ENCODE measurements at places on chromosomes 1 and 21.

DNA sequence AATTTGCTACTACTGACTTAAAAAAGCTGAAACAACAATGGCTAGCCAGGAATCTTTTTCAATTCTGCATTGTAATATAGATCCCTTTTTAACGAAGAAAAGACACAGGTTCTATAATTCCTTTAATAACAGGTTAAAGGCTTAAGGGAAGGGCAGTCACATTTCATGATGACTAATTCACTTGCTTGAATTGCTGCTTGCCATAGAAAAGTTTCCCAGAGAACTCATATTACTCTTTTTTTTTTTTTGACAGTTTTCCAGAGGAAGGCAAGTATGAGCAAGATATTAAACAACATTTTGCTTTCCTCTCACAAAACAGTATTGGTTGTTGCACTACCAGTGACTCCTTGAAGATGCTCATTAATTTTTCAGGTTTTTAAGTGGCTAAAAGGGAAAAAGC lies 60.9 kb downstream of the IL23R start:
- no peak for DNase-seq

GRCh38 chr1:27113861-27114260 lies 41.1 kb downstream of the SLC9A1 start:
- no peak for DNase-seq

- no peak for DNase-seq
Measured at GRCh38 chr1:21189421-21189820, 12.7 kb upstream of the EIF4G3 start.

DNA sequence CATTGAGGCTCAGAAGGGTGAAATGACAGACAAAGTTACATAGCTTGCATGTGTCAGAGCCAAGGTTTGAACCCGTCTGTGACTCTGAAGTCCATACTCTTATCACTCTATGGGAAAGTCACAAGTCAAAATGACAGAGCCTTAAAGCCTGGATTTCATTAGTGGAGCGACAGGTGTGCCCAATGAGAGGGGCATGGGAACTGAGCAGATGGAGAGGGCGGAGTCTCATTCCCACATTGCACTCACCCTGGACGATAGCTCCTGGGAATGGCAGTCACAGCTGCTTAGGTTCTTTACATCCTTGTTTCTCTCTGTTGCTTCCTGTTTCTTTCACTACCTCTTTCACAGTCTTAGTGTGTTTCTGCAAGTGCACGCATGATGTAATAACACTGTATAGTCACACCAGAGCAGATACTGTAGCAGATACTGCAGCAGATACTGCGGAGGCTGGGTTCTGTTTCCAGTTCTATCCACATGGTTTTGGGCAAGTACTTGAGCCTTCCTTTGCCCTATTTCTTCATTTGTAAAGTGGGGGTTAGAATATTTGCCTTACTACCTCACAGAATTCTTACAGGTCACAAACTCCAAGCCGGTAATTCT lies 127.2 kb downstream of the ZSCAN20 start:
- DNase-seq, result no peak

DNA sequence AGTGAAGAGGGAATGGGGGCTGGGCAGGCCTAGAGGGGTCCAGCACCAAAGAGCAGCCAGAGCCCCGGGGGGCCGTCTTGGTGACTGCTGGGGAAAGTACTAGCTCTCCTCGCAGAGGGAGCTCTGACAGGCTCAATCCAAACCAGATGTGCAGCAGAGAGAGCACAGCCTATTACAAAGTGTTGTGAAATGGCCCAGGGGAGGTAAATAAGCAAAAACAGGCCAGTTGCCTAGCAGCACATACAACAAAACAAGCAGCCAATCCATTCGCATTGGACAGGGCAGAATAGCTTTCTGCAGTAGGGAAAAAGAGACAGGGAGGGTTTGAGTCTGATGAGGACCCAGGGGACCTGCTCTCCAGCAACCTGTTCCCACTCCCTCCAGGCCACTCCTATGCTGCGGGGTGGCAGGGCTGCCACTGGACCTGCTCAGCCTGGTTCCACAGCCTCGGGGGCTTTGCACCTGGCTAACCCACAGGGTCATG lies 239.6 kb upstream of the FGGY start:
- DNase-seq, result no peak

GRCh38 chr1:168372861-168373371 lies 92.2 kb downstream of the TBX19 start:
- no peak for DNase-seq

GRCh38 chr1:212950243-212951125 lies at the start of gene VASH2:
TSS of gene VASH2 (plus strand) at chr1:212950541. CDS start at chr1:212951543, 1,002 bp downstream.
- DNase-seq, result peak; percentile 90

DNA sequence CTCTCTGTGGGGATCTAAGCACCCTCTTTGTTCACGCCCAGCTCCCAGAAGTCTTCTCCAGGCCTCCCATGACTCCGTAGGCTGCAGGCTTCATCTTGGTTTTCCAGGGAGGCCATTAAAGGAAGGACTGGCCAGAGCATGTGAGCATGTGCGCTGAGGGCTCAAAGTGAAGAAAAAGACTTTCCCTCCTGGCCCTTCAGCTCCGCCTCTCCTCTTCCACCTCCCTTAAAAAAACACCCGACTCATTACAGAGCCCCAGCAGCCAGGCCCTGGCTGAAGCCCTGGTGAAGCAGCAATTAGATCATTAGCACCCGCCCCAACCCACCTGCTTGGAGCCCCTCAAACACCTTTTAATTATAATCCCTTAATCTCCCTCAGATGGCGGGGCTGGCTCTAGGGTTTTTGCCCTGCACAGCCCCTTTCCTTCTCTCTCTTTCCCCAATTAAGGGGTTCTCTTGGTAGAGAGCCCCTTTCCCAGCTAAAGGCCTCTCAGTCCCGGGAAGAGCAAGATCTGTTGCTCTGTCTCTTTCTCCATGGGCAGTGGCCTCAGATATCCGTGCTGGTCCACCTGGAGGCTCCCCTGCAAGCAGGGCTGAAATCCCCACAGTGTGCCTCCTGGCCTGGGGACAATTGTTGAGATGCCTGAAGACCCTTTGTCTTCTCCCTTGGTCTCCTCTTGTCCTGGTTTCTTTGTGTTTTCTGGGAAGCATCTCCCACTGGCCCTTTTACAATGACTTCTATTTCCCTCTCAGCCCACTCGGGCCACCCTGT lies 30.5 kb downstream of the RHBG start:
- no peak for DNase-seq

GRCh38 chr1:229098361-229098760 lies 172.6 kb upstream of the RAB4A start:
- no peak for DNase-seq

GRCh38 chr21:32314806-32315205 lies 16.2 kb downstream of the MRAP start:
- DNase-seq, result no peak

- no peak for DNase-seq
Measured at GRCh38 chr1:63569068-63569467, 24.1 kb upstream of the PGM1 start.
